ENCODE measurements at places on chromosomes 4 and X.

DNA sequence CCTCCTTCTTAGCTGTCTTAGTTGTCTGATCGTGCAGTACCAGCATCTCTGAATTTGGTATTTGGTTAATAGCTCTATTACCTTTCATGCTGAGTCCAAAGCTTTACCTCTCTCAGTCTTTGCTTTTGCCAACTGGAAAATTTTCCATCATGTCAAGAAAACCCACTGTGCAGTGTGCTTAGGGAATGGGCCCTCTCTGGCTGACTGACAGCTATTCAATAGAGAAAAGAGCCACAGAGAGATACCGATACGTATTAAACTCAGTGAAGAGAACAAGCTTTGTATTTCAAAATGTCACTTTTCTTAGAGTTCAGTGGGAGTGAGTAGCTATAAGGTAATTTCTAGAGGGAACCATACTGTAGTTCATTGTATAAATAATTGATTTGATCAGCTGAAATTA, 1507.1 kb downstream of the C4orf33 start:
- no peak for DNase-seq

GRCh38 chr4:6668391-6668790, 25.3 kb upstream of the S100P start:
- DNase-seq = peak; percentile 43

DNA sequence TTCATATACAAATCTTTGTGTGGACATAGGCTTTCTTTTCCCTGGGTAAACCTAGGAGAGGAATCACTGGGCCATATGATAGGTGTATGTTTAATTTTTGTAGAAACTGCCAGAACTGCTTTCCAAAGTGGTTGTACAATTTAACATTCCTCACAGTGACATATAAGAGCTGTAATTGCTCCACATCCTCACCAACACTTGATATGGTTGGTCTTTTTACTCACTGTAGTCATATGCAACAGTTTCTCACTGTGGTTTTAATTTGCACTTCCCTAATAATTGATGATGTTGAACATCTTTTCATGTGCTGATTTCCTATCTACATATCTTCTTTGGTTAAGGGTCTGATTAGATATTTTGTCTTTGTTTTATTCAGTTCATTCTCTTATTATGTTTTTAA, 24.5 kb upstream of the PAPSS1 start:
- no peak for DNase-seq

DNA sequence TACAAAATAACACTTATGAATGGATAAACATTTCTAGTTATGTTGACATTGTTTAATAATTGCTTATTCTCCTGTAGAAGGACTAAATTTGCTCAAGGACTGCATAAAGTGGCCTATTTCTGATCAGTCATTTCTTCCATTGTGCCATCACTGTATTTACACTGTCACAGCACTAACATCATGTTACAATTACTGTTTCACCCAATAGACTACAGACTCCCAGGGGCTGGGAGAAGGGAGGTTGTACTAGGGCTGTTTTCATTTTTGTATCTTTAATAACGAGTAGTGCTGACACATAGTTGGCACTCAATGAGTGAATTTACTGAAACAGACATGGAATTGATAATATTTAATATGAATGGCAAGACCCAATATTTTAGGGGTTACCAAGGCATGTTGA, 139.5 kb downstream of the SLC10A7 start:
- no peak for DNase-seq

DNA sequence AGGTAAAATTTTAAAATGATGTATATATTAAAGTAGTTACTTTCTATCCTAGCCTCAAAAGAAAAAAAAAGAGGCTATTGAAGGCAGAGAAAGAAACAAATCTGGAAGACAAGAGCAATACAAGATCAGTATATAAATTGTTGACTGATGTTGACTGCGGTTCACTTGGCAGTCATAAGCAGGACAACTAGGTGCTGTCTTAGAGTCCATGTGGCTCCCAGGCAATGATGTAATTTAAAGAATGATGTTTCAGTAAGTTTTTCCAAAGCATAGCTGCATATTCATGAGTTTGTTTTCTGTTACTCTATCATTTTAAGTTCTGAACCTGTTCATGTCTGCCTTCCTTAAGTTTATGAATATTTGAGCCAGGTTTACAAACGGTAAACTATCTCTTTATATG, 630.2 kb downstream of the FAT4 start:
- no peak for DNase-seq

DNA sequence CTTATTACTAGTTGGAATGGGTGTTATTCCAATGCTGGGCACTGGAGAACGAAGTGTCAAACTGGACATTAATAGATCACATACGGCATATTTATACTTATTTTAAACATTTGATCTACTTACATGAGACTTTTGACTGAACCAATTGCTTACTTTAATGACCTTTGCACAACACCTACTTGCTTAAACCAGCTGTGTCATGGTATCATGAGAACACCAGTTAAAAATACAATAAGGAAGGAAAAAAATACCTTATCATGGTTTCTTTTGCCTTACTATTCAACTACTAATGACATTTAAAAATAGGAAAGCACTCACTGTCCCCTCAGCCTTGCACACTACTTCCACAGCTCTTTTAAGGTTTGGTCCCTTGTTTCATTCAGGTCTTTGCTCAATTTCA, 146.9 kb downstream of the FAM13A start:
- DNase-seq = no peak

GRCh38 chr4:38870098-38870808, 2.6 kb downstream of the FAM114A1 start:
- no peak for DNase-seq

DNA sequence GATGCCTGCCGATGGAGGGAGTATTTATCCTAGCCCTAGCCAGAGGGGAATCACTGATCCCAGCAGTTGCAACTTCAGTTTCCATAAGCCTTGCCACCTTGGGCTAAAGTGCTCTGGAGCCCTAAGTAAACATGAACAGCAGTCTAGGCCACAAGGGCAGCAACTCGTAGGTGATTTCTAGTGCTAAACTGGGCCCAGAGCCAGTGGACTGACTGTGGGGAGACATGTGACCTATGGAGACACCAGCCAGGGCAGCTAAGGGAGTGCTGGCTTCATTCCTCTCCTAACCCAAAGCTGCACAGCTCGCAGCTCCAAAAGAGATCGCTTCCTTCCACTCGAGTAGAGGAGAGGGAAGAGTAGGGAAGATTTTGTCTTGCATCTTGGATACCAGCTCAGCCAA, 120.8 kb upstream of the MAGEA10 start:
- no peak for DNase-seq

DNA sequence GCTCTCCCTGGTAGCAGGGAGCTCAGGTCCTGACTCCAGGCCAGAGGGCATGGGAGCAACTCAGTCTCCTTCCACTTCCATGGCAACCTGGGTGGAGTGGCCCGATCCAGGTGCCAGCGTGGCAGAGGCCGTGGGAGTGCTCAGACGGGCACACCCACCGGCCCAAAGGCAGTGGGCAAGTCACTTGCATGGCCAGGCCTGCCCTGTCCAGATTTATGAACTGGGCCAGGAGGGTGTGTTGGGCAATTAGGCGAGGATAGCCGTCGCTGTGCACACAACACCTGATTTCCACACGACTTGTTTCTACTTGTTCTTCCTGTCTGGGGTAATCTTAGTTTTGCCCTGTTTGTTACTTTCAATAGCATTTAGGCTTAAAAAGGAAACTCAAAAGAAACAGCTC, 55.5 kb upstream of the NYX start:
- no peak for DNase-seq

- DNase-seq = no peak
Observed at GRCh38 chr4:120000591-120001296, 65.9 kb downstream of the MAD2L1 start.

GRCh38 chr4:24209131-24209530, 319.3 kb upstream of the PPARGC1A start:
- no peak for DNase-seq

Measured in HT1080 (cell line).